ENCODE measurements at places on chromosomes 6 and 20.

DNA sequence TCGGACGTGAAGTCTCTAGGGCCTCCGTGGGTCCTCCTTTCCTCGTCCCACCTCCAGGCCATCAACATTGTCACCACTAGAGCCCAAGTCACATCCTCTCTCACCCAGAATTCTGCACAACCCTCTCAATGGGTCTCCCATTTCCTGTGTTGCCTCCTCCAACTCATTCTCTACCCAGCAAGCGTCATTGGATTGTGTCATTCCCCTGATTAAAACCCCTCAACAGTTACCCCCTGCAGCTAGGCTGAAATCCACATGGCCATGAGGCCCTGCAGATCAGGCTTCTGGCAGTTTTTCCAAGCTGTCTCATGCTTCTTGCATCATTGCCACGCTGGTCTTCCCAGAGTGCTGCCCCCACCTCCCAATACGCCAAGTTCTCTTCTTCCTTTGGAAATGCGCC is 12.9 kb upstream of the FAM210B start:
- no peak for DNase-seq

DNA sequence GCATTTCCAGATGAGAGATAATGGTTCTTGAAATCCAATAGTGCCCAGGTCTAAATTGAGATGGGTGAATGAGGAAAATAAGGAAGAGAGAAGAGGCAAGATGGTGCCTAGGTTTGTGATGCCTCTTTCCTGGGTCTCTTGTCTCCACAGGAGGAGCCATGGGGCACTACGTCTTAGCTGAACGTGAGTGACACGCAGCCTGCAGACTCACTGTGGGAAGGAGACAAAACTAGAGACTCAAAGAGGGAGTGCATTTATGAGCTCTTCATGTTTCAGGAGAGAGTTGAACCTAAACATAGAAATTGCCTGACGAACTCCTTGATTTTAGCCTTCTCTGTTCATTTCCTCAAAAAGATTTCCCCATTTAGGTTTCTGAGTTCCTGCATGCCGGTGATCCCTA is 6.8 kb downstream of the HFE start:
- DNase-seq, result no peak

DNA sequence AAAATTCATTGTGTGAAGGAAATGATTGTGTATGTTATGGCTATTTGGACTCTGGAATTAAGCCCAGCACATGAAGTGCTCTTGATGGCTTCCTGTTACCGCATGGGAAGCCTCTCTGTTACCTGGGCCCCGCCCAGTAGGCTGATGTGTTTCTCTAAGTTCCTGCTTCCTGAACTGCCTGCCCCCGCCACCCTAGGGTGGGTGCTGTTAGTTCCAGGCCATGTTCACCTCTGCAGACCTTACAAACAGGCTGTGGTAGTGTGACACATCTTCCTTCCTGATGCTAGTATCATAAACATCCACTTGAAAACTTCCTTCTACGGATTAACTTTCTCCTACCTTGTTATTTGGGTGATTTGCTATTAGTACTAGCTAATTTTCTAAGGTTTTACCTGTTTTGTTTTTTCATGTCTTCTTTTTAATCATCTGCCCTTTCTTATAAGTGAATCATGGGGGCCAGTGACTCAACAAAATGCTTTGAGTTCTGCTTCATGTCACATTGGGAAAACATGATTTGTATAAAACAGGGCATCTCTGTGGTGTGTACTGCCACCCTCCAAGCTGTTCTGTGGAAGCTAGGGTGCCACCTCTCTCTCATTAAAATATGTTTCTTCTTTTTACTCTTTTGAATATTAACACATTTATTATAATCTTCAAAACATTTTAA is 40.6 kb downstream of the SH3BGRL2 start:
- DNase-seq, result peak; percentile 1

GRCh38 chr20:50690650-50691572 is at the start of gene RIPOR3:
Gene RIPOR3 (minus strand): TSS chr20:50691542. CDS start chr20:50691128, 414 bp downstream.
- no peak for DNase-seq
